ENCODE measurements at places on chromosomes 2 and 18.

DNA sequence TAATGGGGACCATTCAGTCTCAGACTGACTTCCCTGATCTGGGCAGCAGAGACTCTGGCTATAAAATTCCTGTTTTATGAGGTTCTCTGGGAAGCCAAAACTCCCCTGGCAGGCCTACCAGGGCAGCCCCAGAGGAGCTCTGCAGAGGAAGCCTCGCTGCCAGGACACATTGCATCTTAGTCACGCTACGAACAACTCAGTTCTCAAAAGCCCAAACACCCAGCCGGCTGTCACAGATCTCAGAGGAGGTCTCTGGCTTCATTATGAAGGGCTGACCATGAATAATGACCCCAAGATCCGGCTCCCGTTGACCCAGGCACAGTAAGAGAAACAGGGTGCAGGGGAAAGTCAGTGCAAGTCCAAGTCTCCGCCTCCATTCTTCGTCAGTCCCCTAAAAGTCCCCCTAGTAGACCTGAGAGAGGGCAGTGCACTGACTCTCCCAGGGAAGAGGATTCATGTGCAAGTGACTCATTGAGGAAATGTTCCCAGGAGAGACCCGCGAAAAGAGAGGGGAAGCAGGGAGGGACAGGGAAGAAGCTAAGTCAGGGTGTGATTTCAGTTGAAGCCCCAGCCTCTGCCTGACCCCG is 212.3 kb downstream of the CYP26B1 start:
- peak; percentile 75 for DNase-seq

DNA sequence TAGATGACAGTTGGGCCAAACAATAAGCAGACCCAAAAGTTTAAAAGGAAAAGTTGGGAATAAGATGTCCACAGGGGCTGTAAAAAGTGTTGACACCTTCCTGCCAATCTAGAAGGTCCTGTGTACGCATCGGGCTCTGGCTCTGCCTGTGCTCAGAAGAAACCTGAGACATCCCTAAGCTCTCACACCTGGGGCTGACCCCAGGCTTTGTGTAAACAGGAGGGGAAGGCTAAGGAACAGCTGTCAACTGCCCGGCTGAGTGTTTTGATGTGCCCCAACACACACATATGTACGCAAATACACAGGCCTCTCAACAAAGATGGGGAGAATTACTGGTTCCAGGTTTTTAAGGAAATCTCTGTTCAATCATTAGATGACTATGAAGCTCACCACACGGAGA is 59.5 kb downstream of the TMEM131 start:
- no peak for DNase-seq

DNA sequence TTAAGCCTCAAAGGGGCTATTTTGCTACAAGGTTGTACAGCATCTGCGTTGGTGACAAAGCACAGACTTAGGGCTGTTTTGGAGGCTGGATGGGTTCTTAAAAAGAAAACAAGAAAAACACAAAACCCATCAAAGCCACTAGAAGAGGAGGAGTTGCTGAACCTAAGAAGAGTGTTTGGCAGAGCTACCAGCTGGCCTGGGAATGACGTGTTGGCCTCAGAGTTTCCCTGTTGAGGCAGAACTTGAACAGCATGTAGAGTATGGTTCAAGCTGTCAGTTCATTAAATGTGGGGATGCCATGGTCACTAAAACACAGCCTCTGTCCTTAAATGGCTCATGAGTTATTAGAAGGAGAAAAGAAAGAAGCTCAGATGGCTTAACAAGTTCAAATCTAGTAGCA is 162.5 kb downstream of the TTC32 start:
- DNase-seq: no peak

DNA sequence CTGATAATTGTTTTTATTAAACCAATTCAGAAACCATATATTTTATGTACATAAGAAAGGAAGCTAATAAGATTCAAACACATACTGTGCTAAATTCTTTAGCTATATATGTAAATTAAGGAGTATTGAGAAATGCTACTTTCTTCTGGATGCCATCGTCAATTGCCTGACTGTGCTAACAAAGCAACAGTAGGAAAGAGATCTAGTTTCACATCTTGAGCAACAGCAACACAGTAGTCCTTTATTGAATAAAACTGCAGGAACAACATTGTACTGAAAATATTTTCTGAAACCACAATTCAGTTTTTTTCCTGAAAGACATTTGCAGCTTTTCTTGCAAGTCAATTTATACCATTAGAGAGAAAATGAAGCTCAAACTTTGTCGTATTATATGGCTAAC is 1404.9 kb upstream of the SLC39A10 start:
- DNase-seq: no peak

DNA sequence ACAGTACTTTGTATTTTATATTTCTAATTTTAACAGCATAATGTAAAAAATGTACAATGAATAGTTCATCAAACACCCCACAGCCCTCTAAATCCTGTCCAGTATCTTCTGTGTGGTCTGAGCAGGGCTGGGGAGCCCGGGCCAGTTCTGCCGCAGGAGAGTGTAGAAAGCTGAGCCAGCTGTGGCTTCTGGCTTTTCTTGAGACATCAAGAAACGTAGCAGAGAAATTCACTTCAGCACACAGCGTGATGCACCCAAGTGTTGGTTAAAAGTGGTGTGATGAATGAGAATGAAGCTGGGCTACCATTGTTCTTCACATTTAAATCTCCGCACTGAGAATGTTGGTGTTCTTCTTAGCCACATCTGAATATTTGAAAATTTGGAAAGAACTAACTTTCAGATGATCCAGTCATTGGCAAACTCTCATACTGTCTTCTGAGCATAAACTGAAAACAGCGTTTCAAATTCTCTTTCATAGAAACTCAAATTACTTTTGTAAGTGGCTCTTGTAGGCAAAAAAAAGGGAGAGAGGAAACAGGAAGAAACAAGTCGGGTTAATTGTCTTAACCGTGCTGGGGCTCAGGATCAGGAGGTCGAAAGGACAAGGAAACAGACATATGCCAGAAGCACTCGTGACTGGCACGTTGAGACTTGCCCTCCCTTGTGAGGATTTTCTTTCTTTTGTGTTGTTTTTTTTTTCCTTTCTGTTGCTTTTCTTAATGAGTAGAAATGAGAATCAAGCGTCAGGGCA is 23.4 kb upstream of the TMEM87B start:
- DNase-seq: peak; percentile 71

DNA sequence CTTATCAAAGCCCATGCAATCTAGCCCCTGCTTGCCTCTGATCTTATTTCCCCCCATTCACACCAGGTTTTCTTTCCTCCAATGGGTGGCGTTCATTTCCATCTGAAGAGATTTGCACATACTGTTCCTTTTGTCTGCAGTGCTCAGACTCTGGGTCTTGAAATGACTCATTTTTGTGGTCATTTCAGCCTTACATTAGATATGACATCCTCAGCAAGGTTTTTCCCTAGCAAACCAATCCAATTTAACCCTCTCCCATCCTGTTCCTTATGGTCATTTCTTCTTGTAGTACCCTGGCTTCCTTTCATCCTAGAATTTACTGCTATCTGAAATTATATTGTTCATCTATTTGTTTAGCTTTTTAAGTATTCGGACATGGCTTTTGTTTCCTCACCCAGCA is 42.5 kb upstream of the SCN1A start:
- DNase-seq: no peak

DNA sequence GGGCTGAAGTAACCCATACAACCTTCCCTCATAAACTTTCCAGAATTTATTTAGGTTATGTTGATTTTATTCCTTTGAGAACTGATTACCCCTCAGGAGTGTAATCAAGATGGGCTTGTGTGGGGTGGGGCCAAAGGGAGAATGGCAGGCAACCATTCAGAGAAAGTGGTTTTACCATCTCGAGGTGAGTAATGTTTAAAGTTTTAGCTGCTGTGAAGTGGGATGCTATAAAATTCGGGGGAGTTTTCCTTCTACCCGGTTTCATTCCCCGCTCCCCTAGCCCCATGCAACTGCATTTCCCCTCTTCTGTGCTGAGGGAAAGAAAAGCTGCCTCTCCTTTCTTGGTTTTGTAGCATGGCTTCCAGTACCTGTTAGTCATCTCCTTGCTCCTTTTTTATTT is 34.7 kb downstream of the MAP4K4 start:
- no peak for DNase-seq

DNA sequence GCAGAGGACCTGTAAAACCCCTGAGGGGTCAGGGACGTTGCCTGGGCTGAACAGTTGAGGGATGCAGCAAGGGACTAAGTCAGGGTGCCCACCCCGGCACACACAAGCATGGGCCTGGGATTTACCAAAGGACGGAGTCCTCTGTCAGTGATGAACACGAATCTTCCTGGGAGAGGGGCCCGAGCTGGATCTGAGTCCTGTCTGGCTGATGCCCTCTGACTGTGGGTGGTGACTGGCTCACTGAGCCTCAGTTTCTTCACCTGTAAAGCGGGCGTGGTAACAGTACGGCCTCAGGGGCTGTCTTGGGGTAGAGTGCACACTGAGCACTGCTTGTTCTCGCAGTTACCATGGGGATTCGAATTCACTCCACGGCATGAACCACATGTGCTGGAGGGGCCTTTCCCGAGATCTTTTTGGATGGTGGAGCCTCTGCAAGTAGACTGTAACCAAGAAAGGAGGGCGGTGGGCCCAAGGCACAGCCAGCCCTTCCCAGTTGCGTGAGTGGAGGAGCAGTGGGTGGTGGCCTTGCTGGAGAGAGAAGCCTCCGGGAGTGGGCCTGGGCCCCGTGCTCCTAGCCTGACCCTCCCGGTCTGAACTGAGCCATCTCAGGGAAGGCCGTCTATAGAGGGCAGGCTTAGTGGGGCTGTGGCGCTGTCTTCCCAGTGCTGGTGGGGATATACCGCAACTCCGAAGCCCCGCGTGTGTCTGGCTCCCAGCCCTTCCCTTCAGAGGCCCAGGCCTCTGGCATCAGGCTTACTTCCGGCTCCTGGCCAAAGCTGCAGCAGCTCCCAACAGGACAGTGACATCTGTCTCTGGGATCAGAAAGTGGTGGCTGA is 130.8 kb upstream of the HS6ST1 start:
- DNase-seq: peak; percentile 35

DNA sequence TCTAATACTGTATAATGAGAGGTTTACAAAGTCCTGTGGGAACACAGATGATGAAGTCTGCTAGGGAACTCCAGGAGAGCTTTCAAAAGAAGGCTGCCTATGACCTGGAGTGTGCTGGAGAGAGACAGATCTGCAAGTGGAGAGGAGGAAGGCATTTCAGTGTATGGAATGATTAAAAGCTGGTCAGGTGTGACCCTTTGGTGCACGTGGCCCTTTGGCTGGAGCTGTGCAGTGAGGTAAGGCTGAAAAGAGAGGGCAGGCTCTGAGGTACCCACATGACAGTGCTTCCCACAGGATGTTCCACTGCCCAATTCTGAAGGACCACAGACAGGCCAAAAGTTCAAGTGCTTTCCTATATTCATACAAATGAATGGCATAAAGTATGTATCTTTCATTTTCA is 157.1 kb downstream of the DYM start:
- DNase-seq: no peak

DNA sequence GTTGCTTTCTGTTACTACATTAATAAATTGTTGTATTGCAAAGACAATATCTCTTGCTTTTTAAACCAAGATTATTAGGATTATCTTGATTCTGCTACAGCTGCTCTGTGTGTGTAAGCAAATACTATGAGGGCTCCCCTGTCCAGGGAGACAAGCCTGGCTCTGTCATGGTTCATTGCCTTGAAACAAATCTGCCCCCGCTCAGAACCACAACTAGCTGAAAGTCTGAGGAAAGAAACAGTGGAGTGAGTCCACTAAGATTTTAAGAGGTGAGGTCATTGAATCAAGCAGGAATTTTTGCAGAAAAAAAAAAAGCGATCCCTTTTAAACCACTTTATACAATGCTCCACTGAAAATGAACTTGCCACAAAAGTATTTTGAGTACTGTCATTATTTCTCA is 30.8 kb upstream of the LRRTM4 start:
- no peak for DNase-seq

GRCh38 chr2:25331686-25332365 is 9.9 kb downstream of the DNMT3A start:
- DNase-seq: no peak

GRCh38 chr2:186882511-186883071 is 33.6 kb upstream of the ZSWIM2 start:
- no peak for DNase-seq

DNA sequence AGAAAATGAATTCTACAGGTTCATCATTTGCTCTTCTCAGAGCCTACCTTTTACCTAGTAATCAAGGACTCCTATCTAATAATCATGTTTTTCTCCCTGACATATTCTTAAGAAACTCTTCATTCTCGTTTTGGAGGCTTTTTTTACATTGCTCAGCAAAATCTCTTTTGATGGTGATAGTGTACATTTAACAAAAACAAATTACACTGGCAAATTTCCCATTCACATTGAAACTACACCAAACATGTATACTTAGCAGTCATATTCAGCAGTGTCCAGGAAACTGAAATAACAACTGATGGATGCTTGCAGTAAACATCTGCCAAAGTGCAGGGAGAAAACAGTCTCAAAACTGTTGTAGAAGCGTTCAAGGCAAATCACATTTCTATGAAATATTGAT is 4.4 kb upstream of the VIT start:
- no peak for DNase-seq

- DNase-seq: no peak
Observed at GRCh38 chr2:166106431-166107015, 21.3 kb downstream of the SCN1A start.

DNA sequence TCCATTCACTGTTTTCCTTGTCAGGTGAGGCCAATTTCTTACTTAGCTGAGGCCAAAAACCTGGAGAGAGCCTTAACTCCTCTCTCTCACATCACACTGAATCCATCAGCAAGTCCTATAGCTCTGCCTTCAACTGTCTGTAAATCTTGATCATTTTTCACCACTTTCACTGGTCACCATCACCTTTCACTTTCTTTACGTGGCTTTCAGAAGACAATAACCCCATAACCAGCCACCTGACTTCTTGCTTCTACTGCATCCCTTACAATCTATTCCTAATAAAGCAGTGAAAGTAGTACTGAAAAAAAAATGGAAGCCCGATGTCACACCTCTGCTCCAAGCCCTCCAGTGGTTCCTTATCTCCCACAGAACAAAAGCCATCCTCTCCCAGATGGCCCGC is 7.7 kb downstream of the LOXL3 start:
- DNase-seq: no peak

GRCh38 chr18:53025247-53025646 is 685.2 kb downstream of the DCC start:
- DNase-seq: no peak

GRCh38 chr2:239252393-239252792 is 148.4 kb downstream of the HDAC4 start:
- no peak for DNase-seq

- DNase-seq: no peak
Observed at GRCh38 chr2:71603311-71603811, 150.0 kb downstream of the DYSF start.

GRCh38 chr2:49035481-49035880 is 118.8 kb downstream of the FSHR start:
- DNase-seq: no peak

- DNase-seq: no peak
Observed at GRCh38 chr2:21250673-21251072, 126.9 kb downstream of the TDRD15 start.

- no peak for DNase-seq
Observed at GRCh38 chr2:27131429-27131828, 3.0 kb downstream of the PREB start.

GRCh38 chr18:63820694-63821093 is 45.5 kb downstream of the SERPINB7 start:
- no peak for DNase-seq

- DNase-seq: no peak
Observed at GRCh38 chr2:177201919-177202346, 10.7 kb upstream of the HNRNPA3 start.
